Fibroblast of the aortic adventitia (primary cell): ENCODE measurements at places on chromosomes 5 and 9.

DNA sequence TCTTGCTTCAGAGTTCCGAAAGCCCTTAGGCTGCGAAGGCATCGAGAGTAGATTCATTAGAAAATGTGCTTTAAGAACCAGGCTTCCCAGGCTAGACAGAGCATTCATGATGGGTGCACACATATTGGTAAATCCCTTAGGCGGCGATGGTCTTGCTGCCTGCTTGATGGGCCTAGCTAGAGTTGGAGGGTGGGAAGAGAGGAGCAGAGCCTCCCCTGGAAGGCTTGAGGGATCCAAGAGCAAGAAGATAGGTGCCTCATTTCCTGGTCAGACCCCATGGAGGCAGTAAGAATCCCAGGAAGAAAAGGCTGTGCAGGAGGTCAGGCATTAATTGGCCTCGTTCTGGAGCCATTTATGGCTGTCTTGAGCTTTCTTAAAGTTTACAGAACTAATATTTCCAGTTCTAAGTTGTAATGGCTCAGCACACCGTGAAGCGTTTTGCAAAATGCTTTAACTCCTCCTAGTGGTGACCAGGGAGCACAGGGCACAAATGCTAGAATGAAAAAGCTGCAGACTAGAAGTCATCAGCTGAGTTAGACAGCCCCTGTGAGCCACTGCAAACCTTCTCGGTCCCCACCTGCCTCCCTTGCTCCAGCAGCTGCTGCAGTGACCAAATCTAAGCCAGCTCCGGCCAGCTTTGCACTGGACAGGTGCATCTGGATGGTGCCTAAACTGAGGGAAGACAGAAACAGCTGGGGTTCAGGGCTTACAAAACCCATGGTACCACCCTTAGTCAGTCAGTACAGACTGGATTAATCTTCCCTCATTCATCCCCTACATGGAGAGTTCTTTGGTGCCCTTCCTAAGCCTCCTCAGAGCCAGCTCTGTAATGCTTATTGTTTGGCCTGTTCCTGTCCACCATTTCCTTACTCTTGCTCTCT is 14.7 kb downstream of the SLC45A2 start:
- DNase-seq, result peak; percentile 80

DNA sequence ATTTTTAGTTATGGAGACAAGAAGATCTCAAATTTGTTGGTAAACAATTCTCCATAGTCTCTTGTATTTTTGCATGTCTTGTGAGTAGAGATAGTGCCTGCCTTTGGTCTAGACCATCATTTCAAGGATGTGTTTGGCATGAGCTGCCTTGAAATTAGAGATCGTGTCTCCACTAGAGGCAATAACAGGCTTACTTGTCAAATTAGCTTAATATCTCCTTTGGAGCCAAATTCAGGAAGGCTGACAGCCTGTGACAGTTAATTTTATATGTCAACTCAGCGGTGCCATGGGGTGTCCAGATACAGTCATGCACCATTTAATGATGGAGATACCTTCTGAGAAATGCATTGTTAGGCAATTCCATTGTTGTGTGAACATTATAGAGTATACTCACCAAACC is 24.8 kb upstream of the PRDM9 start:
- DNase-seq, result no peak

GRCh38 chr5:74736759-74737158 is 30.2 kb downstream of the GFM2 start:
- no peak for DNase-seq

DNA sequence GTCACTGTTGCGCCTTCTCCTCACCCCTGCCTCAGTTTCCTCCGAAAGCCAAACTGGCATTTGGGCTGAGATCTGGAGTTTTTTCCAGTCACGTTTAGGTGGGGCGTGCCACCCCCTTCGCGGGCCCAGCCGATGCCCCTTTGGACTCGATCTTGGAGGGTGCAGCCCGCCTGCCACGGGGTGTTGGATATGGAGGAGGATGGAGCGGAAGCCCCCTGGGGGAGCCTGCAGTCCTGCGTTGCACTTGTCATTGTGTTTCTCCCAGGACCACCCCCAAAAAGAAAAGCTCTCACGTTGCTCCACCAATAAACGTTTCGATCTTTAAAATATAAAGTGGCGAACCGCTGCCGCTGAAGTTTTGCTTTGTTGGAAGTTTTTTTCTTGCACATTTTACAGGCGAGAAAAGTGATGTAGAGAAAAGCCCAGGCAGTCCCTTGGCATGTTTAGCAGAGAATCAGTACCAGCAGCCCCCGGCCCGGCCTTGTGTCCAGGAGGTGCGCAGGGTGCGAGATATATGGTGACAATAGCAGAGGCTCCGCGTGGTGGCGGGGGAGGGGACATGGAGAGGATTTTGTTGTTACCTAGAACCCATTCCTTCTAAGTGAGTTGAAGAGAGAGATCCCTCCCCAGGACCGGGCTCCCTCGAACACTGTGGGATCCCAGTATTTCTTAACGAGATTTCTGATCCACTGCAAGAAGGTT is 681 bp downstream of the F2R start:
- peak; percentile 16 for DNase-seq

GRCh38 chr5:1058083-1058945 is 49.7 kb downstream of the NKD2 start:
- no peak for DNase-seq

DNA sequence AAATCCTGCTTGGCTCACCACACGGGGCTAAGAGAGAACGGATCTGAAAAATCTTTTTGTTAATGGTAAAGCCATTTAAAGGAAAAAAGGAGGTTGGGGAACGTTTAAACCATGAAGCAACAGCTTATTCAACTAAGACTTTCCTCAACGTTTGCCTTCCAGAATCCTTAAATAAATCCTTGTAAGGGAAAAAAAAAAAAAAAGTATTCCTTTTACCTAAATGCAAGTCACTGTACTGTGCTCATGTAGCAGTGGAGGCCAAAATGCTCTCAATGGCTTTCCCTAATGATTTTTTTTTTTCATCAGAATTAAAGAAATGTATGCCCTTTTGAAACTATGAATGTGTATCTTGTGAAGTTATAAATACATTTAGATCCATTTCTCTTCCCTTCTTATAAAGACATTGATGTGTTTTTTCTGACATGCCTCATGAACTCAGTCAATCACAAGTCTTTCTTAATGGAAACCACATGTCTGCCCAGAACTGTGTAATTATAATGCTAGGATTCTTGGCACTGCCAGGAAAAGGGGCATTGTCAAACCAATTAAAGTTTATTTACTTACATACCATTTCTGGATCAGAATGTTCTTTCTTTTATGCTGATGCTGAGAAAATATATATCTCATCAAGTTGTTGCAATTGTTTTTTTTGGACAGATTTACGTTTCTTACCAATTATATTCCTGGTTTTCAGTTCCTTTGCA is 107.5 kb downstream of the EBF1 start:
- peak; percentile 49 for DNase-seq
